ENCODE measurements at places on chromosomes 7 and 10.
A peak's percentile ranks its signal among the peaks of the same experiment; 100 is the strongest.

- peak; percentile 26 for DNase-seq
Measured at GRCh38 chr10:10132009-10132408, 885.7 kb upstream of the CELF2 start.

DNA sequence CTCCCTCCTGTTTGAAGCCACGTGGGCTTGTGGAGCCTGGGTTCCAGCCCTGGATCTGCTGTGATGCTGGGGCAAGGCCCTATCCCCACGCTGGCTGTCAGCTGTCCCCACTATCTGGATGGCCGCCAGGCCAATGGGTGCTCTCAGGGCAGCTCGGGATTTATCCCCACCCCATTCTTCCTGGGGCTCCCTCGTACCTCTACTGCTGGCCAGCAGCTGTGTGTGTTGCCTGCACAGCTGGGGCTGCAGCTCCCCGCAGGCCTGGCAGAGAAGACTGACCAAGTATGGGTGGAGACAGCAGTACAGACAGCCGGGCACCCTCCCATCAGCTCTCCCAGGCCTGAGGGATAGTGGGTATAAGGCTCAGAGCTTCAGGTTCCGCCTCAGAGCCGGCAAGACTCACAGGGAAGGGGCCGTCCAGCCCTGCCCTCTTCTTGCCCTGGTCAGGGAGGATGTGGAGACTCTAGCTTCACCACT, 13.6 kb downstream of the CLIP2 start:
- no peak for DNase-seq

DNA sequence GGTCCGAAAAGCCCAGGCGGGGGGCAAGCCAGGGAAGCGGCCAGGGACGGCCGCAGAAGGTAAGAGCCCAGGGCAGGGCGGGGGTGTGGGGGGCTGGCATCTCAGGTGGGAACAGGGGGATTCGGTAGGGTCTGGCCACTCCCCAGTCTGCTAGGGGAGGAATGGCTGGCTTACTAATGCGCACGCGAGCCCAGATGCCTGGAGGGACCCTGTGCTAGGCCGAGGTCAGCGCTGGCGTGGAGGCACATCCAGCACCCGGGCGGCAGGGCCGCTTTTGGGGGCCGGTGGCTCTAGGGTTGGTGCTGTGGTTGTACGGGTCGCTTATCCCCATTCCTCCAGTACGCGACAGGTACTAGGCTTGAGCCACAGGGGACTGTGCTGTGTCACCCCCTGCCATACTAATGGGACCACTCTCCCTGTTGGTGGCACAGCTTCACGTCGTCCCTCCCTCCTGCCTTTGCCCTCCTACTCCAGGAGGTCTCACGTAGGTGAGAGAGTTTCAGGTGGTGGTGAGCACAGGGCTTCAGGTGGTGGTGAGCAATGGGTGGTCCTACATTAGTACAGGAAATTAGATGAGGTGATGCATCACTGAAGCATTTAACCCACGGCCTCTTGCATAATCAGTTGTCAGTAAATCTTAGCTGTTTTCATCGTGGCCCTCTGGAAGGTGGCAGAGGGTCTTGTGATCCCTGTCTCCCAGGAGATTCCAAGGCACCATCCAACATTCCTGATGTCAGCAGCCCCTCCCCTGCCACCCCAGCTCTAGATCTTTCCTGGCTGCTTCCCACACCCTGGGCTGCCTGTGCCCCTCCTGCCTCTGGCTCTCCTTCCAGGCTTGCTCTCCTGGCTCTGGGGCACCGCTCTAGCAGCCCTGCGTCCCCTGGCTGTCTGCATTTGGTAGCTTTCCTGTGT, 971 bp downstream of the AEBP1 start:
- no peak for DNase-seq

GRCh38 chr10:112911206-112911605, 38.8 kb upstream of the TCF7L2 start:
- DNase-seq: peak; percentile 46

DNA sequence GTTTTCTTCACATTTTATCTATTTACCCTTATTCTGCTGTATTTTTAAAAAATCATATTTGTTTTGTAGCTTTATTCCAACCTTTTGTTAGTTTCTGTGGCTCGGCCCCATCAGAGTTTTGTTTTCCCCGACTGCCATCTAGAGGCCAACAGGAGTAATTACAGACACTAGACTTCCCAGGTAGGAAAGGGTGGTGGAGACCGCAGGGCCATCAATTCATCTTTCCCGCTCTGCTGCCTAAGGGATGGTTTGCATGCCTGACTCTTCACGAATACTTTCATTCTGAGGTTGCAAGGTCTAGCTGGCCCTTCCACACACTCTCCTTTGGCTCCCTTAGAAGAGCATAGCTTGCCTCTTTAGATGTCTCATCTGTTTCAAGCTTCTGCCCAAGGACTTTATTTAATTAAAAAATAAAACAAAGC, 38.3 kb downstream of the LYZL2 start:
- peak; percentile 80 for DNase-seq

All from stomach (tissue), 19 donors.